CD4-positive, alpha-beta T cell treated with Interleukin-10 for 1 hour (primary cell): ENCODE measurements at places on chromosomes 1 and 21.

GRCh38 chr21:38766987-38767722 is 38.6 kb upstream of the ETS2 start:
- DNase-seq = peak; percentile 73

- no peak for DNase-seq
Measured at GRCh38 chr1:171999756-172000155, 158.5 kb downstream of the DNM3 start.

DNA sequence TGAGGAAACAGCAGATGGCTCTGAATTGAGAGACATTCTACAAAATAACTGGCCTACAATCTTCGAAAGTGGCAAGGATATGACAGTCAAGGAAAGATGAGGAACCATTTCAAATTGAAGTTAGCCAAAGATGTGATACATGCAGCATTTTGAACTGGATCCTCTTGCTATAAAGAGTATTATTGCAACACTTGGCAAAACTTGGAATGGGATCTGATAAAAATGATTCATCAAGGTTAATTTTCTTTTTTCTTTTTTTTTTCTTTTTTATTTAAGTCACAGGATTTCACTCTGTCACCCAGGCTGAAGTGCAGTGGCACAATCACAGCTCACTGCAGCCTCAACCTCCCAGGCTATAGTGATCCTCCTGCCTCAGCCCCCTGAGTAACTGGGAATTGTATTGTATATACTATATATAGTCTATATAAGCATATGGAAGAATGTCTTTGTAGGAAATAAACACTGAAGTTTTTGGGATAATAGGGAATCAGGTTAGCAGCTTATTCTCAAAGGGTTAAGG is 49.8 kb upstream of the GJA8 start:
- DNase-seq = no peak

- no peak for DNase-seq
Measured at GRCh38 chr1:109091839-109092193, 1.3 kb downstream of the TMEM167B start.

- peak; percentile 6 for DNase-seq
Measured at GRCh38 chr1:89451011-89451410, 73.6 kb upstream of the LRRC8B start.

- no peak for DNase-seq
Measured at GRCh38 chr1:6163973-6164617, 16.0 kb downstream of the CHD5 start.

- no peak for DNase-seq
Measured at GRCh38 chr1:44688760-44689446, 14.4 kb downstream of the ARMH1 start.
